ENCODE measurements at places on chromosomes 2 and 18. TPM values are rescaled to one million over a fixed set of nuclear protein-coding genes. Genes with fewer than 3 reads are reported as not detected.

- peak; percentile 65 for DNase-seq
Observed at GRCh38 chr2:181814057-181814491, 77.5 kb upstream of the ITPRID2 start.

DNA sequence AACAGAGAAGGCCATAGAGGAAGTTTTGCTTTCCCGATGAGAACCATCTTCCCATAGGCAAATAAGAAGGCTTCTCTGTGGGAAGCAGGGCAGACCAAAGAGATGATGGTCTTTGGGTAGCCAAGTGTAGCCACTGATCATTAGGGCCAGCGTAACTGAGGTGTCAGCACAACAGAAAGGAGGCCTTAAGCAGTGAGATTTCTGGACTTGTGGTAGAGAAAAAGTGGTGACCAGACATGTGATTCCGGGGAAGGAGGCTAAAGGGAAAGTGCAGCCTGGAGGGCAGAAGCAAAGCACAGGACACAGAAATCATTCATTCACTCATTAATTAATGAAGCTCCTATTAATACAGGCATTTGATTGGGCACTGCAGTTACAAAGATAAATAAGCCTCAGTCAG, 15.4 kb downstream of the EVA1A start:
- no peak for DNase-seq

DNA sequence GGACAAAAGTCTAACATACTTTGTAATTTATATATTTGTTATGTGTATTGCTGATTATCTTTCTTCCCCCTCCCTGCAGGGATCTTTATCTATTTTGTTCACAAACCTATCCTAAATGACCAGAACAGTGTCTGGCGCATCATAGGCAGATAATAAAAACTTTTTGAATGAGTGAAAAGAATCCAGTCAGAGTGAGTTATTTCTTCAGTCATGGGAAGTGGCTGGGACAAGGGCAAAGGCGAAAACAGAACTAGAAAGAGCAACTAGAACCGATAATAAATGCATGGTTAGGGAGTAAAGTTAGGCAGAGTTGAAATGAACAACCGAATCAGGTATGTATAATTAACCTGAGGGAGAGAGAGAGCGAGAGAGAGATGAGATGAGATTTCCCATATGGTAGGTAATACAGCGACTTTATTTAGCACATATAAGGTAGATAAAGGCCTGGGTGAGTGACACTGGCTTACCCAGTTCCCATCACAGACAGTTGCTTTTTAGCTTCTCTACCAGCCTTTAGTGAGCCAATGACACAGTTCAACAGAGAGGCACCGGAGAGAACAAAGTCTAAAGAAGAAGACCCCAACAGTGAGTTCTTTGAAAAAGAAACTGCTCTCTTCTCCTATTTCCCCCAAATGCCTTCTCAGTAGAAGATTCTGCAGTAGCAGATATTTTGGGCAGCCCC, 59.1 kb upstream of the EML4 start:
- DNase-seq: no peak

DNA sequence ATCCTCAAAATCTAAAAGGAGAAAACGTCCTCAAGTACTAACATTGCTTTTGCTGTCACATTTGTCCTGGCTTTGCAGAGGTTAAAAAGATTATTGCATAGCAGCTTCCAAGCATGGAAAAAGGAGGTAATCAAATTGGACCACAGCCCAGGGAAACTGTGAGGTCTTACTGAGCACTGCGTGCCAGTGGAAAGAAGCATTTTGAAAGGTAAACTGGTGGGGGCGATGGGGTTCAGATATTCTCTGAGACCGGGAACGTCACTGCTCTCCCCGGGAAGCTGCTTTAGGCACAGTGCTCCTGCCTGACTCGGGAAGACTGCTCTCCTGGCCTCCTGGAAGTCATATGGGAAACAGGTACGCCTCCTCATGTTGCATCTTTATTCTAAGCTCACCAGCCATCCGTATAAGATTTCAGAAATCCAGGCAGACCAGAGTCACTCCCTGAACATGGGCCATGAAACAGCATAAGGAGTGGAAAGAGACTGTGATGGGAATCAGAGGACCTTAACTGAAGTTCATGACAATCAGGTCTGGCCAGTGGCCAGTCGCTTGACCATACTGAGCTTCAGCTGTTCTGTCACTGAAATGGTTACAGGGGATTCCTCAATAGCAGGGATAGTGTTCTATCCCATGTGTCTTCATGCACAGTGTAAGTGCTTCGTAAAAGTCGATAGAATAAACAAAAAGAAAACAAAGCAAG, 284.1 kb downstream of the TRIB2 start:
- DNase-seq: peak; percentile 72

CDK15 gene
- 1.3 TPM for total RNA-seq

- peak; percentile 83 for DNase-seq
Observed at GRCh38 chr18:525036-525797, 24.7 kb upstream of the COLEC12 start.

LYG2 gene
- total RNA-seq: not detected

DNA sequence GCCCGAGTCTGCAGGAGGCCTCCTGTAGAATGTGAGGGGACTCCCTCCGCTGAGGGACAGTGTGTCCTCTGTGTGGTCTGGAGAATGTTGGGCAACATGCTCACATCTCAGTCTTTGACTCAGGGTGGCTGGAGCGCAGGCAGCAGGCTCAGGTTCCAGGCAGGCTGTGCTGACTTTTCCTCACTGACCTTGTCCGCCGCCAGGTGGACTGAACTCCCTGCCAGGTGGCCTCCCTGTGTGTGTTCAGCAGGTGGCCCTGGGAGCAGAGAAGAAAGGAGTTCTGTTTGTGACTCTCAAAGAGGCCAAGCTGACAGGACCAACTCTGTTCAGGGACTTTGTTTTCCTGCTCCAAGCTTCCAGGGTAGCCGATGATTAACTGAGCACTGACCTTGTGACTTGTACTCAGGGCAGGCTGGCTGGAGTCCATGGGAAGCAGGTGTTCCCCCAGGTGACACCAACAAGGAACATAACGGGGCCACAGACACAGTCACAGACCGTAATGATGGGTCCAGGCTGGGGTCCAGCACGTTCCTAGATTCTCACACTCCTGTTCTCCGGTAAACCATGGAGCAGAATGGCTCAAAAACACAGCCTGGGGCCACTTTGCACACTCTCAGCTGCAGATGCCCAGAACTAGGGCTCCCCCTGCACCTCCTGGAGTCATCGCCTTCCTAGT, 439.8 kb downstream of the RNF144A start:
- no peak for DNase-seq

DNA sequence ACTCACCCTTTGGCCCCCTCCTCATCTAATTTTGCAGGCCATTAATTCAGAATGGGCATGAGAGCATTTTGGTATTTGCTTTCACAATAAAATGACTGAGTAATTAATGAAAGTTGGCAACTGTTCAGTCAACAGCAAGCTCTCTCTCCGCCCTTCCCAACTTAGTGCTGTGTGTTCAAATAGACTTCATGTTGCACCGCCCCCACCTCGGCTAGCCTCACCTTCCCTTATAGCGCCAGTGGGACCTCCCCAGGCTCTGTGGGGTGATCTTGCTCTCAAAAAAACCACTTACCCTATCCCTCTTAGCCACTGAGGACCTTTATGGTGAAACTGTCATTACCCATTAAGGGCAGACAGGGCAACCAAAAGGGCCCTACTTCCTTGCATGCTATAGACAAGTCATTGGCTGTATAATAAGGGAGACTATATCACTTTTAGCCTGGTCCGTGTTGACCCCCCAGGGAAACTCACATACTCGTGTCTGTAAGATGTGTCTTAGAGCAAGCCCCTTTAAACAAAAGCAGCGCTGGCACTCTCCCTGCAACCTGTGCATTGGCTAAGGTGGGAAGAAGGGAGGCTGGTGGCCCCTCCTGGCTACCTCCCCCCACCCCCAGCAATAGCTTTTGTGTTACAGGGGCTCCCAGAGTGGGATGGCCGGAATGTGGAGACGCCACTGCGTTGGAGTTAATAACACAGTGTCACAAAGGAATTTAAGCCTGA, 15.2 kb downstream of the EN1 start:
- DNase-seq: no peak

- DNase-seq: peak; percentile 49
Observed at GRCh38 chr2:236352761-236353593, 88.8 kb upstream of the ASB18 start.

GRCh38 chr2:30408961-30409387, 38.1 kb upstream of the LCLAT1 start:
- DNase-seq: peak; percentile 74

KIAA2012 gene
- under 0.01 TPM for total RNA-seq

DNA sequence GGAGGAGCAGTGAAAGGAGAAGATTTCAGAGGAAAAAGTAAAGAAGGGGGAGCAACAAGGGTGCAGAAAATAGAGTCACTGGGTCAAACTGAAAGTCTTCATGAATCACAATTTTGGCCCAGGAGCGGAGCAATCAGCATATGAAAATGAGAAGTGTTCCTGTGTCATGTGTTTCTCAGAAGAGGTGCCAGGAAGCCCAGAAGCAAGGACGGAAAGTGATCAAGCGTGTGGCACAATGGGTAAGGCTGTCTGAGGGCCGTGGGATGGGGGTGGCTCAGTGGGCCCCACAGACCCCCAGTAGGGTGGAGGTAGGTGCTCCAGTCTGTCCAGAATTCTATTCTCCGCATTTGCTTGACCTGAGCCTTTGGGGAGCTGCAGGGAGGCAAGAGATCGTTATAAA, 44.2 kb downstream of the SP140 start:
- DNase-seq: no peak

DNA sequence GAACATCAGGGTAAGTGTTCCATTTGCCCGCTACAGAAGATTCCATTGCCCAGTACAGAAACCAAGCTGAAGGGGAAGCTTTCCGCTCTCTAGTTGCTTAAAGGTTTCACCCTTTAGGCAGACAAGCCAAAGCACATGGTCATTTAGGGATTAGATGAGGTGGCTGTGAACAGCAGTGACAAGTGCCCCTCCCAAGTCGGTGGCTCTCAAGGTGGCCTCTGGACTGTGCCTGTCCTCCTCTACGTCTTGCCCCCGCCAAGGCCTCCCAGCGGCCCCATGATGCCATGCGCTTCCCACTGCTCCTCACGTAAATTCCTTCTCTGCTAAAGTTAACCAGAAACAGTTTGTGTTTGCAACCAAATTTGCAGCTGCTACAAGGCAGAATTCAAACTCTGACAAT, 24.2 kb upstream of the PTPN4 start:
- no peak for DNase-seq

NCKAP5 gene
- total RNA-seq: 2.6 TPM

RIT2 gene
- not detected for total RNA-seq

DNA sequence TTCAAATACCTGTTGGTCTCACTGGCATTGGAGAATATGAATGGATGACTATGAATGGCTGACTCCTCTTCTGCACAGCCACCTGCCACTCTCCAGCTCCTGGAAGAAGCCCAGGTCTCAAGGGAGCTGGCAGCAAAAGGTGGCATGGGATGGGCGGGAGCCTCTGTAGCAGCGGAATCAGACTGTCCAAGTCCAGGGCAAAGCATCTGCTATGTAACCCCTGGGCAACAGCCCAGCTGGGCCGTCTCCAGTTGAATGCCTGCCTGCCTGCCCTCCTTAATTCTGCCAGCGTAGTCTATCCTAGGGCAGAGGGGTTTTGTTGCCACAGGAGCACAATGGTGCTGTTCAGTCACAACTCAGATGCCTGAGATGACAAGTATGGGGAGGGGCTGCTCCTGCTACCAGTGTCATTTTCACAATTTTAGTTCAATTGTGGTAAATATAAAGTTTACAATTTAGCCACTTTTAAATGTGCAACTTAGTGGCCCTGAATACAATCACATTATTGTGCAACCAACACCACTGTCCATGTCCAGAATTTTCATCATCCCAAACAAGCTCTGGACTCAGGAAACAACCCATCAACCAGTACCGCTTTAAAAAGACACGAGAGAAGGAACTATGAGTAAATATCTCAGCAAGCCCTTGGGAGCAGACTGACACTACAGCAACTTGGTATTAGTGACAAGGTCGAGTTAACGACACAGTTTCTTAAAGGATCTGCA, 115.2 kb downstream of the MYO5B start:
- DNase-seq: no peak

MCEE gene
- 18.8 TPM for total RNA-seq

All from fibroblast of lung (primary cell).